ENCODE measurements at places on chromosomes 6 and 20.

DNA sequence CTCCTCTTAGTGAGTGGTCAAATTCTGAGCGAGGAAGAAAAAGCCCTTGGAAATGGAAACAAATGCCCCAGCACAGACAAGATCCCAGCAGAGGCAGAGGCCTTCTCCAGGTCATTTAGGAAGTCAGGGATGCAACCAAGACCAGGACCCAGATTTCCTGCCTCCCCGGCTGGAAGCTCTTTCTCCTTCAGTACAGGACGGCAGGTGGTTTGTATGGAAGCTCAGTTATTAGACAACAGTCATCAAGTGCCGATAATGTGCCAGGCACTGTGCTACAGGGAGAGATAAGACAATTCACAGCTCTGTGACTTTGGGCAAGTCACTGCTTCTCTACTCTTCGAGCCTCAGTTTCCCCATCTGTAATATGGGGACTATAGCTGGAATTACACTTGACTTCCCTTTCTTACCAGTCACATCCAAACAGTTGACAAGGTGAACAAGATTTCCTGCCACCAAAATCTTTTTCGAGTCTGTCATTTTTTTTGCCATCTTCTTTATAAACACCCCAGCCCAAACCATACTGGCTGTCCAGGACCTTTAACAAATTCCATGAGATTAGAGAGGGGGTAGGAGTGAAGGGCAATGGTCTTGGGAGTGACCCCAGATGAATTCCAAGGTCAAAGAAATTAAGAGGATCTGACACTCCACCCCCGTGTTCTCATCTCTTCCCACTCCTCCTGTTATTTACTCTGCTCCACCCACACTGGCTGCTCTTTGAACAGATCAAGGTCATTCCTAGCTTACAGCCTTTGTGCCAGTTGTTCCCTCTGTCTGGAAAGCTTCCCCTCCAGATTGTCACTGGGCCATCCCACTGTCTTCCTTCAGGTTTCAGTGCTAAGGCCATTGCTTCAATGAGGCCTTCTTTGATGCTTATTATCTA lies 6.0 kb downstream of the MMP9 start:
- DNase-seq, result no peak

- no peak for DNase-seq
These were observed 62.0 kb downstream of the EZR start for GRCh38 chr6:158756977-158757752.

GRCh38 chr6:18395177-18395855 lies 8.2 kb downstream of the RNF144B start:
- DNase-seq, result no peak

DNA sequence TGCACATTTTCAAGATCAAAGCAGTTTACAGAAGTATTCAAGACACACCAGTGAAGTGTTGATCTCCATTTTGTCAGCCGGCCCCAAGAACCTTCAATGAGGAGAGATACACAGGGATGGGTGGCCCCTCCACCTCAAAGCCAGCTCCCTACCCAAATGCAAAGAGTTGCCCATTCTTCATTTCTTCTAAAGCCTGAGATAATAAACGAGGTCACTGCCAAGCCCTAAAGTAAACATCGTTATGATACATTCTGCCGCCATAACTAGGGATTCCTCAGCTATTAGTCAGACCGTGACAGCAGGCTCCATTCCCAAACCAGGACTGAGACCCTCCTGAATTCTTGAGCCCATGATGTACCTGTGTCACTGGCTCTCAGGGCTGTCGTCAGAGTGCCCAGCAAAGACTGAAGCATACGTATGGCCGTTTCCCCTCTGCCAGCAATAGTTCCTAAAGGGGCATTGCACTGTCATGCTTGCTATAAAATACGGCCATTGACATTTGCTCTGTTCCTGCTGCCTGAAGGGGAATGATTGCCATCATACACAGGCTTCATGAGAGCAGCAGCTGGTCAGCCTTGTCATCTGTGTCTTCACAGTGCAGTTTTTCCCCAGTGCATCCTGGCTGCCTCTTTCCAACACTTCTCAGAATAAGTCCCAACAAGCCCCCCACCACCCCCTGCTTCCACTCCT lies 41.7 kb downstream of the ISM1 start:
- DNase-seq, result no peak

DNA sequence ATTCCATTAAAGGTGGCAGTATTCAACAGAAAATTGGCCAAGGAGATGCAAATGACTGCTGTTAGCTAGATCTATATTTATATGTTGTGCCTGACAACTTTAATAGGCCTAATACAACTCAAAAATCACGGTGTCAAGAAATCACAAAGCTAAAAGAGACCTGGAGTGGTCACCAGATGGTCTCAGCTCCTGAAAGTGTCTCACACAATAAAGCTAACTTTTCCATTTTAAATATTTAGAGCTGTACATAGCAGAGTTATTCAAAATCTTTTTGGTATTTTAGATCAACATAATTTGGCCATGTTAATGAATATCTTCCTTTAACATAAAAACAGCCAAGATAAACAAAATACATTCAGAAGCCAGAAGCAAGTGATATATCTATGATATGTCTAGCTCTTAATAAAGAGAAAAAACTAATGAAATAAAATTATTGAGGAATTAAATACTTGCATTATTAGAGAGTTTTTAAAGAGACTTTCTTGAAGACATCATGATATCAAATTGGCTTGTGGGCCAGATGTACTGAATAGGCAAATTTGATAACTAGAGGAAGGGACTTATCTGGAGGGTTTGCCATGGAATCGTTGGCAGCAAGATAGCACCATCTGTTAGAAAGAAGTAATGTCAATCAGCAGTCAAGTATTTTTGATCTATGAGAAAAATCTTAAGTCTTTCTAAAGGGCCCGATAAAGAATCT lies 84.9 kb upstream of the SCAF8 start:
- DNase-seq, result no peak

DNA sequence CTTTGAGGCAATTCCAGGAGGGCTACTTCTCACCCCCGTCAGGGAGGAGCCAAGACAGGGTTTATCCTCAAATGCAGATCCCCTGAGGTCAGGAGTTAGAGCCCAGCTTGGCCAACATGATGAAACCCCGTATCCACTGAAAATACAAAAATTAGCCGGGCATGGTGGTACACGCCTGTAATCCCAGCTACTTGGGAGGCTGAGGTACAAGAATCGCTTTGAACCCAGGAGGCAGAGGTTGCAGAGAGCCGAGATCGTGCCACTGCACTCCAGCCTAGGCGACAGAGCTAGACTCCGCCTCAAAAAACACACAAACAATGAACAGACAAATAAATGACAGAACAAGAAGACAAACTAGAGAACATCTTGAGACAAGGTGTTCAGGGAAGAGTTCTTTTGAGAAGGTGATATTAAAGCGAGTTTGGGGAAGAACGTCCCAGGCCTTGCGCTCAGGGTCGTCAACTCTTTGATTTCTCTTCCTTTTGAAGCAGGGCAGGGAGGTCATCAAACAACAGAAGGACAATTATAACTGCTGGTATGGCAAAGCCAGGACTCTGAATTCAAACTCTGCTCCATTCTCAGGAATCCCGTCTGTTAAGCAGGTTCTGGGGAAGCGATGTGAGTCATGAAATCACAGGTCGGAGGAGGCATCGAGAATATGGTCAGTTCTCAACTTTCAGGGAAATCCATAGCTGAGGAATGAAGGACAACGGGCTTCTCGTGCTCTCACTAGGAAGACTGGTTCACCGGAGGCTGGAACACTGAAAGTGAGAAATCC lies 1.4 kb upstream of the RALY start:
- peak; percentile 59 for DNase-seq

- DNase-seq, result no peak
These were observed 38.8 kb downstream of the HLA-F start for GRCh38 chr6:29762051-29762450.

- DNase-seq, result no peak
These were observed 66.4 kb downstream of the LY86 start for GRCh38 chr6:6654599-6655575.

DNA sequence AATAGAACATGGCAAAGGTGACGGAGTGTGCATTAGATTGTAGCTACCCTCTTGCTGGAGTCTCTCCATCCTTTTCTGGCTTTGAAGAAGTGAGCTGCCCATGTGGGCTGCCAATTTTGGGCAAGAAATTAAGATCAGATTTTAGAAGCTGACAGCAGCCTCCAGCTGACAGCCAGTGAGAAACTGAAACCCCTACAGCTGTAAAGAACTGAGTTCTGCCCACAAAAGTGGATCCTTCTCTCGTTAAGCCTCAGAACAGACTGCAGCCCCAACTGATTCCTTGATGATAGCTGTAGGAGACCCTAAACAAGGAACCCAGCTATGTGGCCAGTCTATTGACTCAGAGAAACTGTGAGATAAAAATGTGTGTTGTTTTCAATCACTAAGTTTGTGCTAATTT lies 134.1 kb downstream of the CD109 start:
- DNase-seq, result no peak

DNA sequence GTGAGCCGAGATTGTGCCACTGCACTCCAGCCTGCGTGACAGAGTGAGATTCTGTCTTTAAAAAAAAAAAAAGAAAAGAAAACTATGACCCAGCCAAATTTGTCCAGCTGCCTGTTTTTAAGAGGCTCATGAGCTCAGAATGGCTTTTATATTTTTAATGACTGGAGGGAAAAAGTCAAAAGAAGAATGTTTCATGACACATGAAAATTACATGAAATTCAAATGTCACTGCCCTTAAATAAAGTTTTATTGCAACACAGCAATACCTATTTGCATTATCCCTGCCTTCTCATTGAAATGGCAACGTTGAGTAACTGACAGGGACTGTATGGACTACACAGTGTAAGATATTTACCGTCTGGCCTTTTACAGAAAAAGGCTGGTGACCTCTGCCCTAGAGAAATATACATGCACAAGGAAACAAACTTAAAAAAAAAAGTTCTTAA lies 11.4 kb downstream of the SENP6 start:
- DNase-seq, result no peak

DNA sequence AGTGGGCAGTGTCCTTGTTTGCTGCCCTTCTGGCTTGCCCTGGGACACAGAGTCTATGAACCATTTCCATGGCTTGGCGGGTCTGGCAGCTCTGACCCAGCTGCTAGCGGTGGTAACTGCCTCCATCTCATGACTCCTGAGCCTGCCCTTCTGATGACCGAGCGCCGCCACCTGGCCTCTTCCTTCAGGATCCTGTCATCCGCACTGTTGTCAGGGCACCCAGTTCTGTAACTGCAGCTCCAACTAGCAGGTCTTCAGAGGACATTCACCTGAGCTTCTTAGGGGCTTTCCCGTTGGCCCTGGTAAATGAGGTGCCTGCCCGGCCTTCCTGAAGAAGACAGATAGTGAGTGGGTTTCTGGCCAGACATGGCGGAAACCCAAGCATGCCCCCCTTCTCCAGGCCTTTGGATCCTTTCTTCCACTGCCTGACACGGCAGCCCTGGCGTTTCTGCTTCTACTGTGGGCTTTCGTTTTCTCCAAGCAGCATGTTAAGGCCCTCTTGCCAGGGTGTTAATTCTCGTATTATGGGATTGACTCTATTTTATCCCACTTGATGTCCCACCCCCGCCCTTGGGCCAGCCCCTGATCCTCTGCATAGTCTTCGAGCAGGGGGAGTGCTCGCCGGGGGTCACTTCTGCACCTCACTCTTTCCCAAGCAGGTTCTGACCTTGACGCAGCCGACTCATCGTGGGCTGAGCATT lies 24.7 kb downstream of the PACSIN1 start:
- DNase-seq, result peak; percentile 17

DNA sequence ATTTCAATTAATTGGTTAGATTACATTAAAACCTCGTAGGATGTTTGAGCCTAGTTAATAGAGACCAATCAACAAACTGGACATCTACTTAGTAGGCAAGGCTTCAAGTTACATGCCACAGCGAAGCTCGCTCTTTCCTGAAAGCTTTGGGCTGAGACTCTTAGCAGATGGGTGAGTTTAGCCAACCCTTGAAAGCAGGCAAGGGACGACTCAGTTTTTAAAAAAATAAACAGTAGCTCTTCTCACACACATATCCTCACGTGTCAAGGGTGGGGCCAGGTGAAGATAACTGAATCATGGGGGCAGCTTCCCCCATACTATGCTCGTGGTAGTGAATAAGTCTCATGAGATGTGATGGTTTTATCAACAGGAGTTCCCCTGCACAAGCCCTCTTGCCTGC lies 775 bp downstream of the MTFR2 start:
- DNase-seq, result no peak

- no peak for DNase-seq
These were observed 9.2 kb upstream of the SIRPD start for GRCh38 chr20:1566701-1567100.

GRCh38 chr6:148423133-148423532 lies 80.5 kb downstream of the SASH1 start:
- no peak for DNase-seq

DNA sequence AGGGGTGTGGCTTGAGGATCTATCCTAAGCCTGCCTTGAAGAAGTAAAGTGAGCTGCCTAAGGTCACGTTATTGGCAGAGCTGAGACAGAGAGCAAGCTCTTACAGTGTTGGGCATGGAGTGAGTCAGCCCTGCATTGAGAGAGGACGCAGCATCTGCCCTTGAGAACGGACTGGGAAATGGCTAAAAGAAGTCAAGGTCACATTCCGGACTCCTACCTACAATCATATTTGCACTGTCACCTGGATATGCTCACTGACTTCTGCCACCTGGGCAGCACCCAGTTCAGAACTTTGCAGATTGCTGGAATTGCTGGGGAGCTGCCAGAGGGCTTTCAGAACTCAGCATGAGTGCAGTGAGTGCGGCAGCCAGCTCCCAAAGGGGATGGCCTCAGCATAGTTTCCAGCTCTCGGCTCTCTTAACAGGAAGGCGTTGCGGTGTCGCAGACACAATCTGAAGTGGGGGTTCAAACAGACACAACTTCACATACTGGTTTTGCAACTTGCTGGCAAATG lies 199.3 kb upstream of the SGK1 start:
- DNase-seq, result peak; percentile 69

- peak; percentile 30 for DNase-seq
These were observed 28.7 kb downstream of the PTPRK start for GRCh38 chr6:128491610-128492206.

- no peak for DNase-seq
These were observed 11.2 kb downstream of the NT5DC1 start for GRCh38 chr6:116111552-116112528.

DNA sequence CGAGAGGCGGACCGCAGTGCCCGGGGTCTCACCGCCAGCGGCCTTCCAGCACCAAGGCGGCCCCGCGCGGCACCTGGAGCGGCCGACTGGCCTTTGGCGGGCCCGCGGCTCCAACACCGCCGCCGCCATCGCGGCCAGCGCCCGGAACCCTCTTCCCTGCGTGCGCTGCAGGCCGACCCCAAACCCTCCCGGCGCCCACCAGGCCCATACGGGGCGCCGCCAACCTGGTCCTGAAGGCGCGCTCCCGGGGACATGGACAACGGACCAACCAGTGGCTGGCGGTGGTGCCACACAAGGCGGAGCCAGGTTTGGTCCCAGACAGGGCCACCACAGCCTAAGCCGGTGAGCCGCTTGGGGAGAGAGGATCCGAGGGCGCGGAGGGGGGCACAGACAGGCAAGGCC lies 1514.8 kb upstream of the DEFB115 start:
- no peak for DNase-seq

DNA sequence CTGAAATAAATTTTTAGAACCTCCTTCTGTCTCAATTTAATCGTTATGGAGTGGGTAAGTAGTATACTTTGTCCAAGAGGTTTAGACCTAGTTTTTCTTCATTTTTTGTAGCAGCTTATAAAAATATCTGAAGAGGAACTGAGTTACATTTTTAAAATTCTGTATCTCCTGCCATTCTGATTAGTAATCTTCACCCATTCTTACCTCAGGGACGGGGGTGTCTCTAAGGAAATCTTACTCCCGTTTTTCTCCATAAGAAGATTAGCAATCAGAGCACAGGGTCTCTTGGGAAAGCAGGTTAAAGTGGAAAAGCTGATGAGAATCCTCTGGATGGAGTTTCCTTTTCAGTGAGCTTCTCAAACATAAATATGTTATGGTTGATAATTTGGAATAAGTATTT lies 259.3 kb upstream of the FAM83B start:
- no peak for DNase-seq

All from DMS79 treated with DMSO at 0.1 percent for 48 hours (cell line).